ENCODE measurements at places on chromosomes 5 and 9.
A peak's percentile ranks its signal among the peaks of the same experiment; 100 is the strongest.

GRCh38 chr9:126532951-126533925 lies 80.5 kb upstream of the LMX1B start:
- peak; percentile 89 for DNase-seq

DNA sequence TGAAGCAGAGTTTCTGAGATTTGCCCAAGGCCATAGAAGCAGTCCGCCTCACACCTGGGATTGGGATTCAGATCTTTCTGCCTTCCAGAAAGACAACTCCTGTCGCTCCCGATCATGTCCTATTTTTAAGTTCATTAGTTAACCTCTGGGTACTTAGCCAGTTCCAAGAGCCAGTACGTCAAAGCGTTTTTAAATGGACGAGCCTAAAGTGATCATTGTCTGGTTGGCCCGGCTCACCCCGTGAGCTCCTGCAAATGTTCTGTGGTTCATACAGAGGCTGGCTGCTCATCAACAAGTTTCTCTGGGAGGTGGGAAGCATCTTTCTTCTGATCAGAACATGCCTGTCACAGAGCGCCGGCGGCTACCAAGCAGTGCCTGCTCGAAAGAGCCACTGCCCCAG lies 554.5 kb upstream of the WWC1 start:
- DNase-seq: no peak

- no peak for DNase-seq
These were observed 1610.1 kb upstream of the ACO1 start for GRCh38 chr9:30774326-30774725.

GRCh38 chr9:129145841-129146292 lies 32.2 kb downstream of the IER5L start:
- no peak for DNase-seq

DNA sequence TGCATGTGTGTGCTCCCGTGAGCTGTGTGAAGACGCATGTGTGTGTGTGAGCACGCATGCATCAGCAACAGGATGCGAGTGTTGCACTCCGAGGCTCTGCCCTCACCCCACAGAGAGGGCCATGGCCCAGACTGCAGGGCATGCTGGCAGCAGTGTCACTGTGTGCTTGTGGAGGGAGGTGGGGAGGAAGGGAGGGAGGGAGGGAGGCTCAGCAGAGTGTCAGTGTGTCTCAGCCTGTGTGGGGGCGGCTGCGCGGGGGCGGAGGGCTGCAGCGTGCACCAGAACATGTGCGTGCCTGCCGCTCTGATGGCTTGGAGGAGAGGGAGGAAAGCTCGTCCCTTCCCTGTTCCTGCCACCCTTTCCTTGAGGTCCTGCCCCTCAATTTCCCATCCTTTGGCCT lies 5.3 kb downstream of the CAMK2A start:
- DNase-seq: no peak

DNA sequence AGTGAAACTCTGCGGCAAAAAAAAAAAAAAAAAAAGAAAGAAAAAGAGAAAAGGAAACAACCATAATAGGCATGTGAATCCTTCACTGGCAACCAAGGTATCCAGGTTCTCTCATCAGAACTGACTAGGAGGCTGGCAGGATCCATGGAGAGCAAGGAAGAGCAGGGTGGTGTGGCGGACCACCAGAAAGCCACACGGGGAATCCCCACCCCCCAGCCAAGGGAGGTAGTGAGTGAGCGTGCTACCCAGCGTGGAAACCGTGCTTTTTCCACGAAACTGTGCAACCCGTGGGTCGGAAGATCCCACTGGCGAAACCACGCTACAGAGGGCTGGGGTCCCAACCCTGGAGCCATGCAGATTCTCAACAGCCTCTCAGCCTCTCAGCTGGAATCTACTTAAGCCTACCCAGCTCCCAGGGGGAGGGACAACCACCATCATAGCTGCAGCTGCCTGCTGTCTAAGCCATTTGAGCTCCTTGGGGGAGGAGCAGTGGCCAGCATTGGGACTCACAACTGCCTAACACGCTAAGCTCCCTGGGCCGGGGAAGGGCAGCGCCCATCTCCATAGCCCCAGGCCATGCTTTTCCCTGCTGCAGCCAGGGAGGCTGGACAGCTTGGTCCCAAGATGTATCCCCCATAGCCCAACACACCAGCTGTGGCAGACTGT lies 91.6 kb downstream of the PRELID2 start:
- DNase-seq: no peak

- no peak for DNase-seq
These were observed 24.8 kb downstream of the SMC2 start for GRCh38 chr9:104118916-104119315.

DNA sequence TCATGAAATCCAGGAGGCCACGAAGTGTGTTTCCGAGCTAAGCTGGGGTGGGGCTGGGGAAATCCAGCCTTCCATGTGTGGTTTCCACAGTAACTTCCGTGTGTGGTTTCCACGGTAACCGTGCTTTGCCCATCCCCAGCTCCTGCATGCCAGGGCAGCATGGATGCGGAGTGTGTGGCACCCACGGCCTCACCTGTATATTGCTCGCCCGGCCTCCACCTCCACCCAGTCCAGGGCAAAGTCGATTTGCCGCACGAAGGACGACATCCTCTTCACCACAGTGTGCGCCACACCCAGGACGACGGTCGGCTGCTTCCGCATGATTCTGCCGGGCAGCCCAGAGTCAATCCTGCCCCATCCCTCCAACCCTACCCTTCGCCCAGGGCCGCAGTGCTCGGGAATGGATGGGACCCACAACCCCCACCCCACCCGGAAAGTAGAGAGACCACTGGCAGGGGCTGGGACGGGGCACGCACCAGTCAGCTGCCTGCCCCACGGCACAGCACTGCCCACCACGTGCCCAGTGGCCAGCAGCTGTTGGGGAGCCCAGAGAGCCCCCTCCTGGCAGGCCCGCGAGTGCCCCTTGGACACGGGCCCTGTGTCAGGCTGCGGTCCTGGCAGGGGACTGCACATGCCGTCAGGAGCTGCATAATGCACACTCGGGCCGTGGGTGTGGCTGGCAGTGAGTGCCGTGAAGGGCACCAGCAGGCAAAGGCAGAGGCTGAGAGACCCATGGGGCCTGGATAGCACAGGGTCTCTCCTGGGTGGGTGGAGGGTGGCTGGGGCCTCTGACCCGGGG lies 39.0 kb upstream of the NSMF start:
- DNase-seq: no peak

GRCh38 chr9:37706290-37706689 lies 47.3 kb upstream of the TRMT10B start:
- no peak for DNase-seq

DNA sequence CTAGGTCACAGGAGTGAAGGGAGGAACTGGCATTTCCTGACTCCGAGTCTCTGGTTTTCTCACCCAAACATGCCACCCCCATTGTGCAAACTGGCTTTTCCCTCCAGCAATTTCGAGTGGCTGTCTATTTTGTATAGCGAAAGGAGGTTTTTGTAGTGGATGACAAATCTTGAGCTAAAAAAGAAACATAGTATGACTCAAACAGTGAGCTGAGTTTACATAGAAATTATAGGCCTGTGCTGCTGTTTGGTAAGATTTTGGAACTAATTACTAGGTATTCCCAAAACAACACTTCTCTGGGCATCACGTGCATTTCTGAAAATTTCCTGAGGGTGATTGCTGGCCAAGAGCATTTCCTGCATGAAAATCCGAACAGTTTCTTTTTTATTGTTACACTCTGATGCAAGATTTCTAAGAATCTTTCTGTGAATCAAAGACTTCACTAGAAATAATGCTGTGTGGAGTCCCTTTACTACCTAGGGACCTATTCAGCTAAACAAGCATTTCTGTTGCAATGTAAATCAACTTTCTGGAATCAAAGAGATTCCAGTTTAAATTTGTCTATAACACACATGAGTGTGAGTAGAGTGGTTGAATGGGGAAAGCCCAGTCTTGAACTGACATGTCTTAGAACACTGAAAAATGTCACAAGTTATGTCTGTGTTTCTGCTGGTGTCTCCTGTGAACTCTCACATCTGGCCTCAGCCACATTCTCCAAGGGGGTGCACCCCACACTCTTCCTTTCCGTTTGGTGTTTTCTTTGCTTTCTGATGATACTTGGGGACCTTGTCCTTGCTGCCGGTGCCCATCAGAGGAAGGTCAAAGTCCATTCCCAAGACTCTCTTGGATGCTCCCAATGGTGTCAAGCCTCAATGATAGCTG lies 33.3 kb upstream of the DAPK1 start:
- DNase-seq: no peak

DNA sequence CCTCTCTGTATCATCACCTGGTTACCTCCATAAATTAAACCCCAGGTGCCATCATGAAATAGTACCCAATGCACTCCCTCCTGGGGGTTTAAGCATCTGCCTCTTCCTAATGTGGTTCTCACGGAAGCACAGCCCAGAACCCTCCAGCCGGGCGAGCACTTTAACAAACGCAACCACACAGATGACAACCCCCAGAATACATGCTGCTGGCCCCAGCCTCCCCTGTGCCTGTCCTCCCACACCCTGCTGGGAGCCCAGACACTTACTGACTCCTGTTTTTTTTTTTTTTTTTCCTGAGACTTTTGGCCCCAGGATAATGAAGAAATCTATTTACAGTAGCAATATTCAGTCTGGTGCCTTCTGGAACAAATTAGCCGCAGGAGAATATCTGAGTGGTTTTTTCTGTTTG lies 50.0 kb upstream of the COL5A1 start:
- DNase-seq: no peak

DNA sequence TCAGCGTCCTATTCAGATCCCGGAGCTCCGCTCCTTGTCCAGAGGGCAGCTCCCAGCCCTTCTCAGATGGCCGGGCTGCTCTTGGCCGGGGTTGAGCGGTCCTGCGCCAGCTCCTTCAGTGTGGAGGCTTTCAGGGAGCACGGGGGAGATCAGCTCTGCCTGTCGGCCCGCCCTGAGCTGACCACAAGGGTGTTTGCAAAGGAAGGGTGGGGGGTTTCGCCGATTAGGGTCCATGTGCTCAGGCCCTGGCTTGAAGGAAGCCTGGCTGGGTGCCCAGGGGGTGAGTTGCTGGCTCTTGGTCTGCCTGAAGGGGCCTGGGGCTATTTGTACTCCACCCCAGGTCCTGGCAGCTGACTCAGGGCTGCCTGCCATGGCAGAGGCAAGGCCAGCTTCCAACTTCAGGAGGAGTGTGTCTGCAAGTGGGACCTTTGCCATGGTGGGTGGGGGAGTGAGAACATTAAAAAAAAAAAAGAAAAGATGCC lies 250.1 kb upstream of the KLF4 start:
- no peak for DNase-seq

DNA sequence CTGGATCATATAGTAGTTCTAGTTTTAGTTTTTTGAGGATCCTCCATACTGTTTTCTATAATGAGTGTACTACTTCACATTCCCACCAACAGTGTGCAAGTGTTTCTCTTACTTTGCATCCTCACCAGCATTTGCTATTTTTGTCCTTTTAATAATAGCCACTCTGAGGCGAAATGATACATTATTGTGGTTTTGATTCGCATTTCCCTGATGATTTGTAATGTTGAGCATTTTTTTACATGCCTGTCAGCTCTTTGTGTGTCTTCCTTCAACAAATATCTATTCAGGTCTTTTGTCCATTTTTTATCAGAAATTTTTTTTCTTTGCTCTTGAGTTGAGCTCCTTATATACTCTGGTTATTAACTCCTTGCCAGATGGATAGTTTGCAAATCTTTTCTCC lies 114.0 kb downstream of the ADAMTSL1 start:
- DNase-seq: no peak

DNA sequence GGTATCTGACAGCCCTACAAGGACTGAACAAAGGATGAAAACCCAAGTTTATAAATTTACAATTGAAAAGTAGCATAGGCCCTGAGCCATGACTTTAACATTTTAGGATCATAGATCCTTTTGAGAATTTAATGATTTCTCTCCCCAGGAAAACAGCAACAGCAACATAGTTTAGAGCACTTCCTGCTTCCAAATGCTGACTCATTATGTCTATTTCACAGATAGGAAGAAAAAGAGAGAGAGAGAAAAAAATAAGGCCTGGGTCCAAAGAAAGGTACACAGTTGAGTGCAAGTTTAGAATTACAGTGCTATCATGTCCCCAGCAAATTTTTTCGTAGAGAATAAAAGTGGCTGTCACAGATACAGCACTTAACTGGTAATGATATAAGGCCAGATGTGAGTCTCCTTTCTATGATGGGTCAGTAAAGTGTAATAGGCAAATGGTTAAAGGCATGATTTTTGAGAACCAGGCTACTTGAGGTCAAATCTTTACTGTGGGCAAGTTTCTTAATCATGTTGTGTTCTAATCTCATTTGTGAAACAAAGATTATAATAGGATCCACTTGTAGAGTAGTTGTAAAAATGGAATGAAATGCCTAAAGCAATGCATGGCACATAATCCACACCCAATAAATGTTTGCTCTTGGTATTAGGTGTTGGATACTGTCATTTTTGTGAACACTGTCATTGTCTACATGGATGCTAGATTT lies 12.3 kb upstream of the PPP2R2B start:
- peak; percentile 49 for DNase-seq

- peak; percentile 54 for DNase-seq
These were observed 61.4 kb downstream of the UGCG start for GRCh38 chr9:111957856-111958631.

GRCh38 chr5:142098275-142098674 lies 10.3 kb upstream of the NDFIP1 start:
- DNase-seq: no peak

- DNase-seq: no peak
These were observed 2.9 kb downstream of the NTNG2 start for GRCh38 chr9:132164604-132165362.

DNA sequence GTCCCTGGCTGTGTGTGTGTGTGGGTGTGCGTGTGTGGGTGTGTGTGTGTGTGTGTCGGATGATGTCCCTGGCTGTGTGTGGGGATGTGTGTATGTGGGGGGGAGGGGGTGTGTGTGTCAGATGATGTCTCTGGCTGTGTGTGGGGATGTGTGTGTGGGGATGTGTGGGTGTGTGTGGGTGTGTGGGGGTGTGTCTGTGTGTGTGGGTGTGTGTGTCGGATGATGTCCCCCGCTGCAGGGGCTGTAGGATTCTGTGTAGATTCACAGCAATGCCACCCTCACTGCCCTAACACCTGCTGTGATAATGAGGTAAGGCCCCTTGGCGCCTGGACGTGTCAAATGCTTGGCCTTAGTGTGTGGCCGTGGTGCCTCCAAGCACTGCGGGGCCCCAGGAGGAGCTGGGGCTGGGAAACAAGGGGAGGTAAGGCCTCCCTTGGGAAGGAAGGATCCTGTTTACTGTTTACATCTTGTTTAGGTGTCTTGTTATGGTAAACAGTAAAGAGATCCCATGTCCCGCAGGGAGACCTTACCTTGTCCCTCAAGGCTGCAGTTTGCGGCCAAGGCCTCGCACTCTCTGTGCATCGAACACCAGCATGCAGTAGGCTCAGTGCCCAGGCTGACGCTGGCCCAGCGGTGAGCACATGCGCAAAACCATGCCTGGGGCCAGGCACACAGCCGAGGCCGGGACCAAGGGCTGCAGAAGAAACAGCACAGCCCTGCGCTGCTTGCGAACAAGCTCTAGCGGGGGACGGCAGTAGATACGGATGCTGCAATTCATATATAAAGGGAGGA lies 24.1 kb downstream of the AHRR start:
- DNase-seq: no peak

- no peak for DNase-seq
These were observed 2.1 kb upstream of the MARCHF6 start for GRCh38 chr5:10351199-10351905.

- no peak for DNase-seq
These were observed 46.6 kb upstream of the PCA3 start for GRCh38 chr9:76717613-76718012.

Data from AML-193 (cell line).